ENCODE measurements at places on chromosomes 3 and 15. TPM values are rescaled to one million over a fixed set of nuclear protein-coding genes. Genes with fewer than 3 reads are reported as not detected.

Gene DTX3L
- 52.8 TPM for total RNA-seq

Gene PAK6
- total RNA-seq = 0.35 TPM

Gene TMIE
- total RNA-seq = 0.42 TPM

Gene ZNF774
- 0.82 TPM for total RNA-seq

Gene GPR156
- 0.10 TPM for total RNA-seq

Gene CCRL2
- 3.4 TPM for total RNA-seq

Gene C3orf18
- 15.9 TPM for total RNA-seq

Gene CLEC3B
- not detected for total RNA-seq

Gene ECE2
- not detected for total RNA-seq

Gene BDH1
- total RNA-seq = 63.5 TPM

Gene KCNMB3
- total RNA-seq = 0.72 TPM

Gene GMNC
- not detected for total RNA-seq

Gene GAP43
- total RNA-seq = not detected

Gene RLBP1
- not detected for total RNA-seq

Gene AGTR1
- total RNA-seq = not detected

Gene ISG20
- 110 TPM for total RNA-seq

Gene TNFSF10
- 52.4 TPM for total RNA-seq

Gene LXN
- total RNA-seq = 8.2 TPM

Gene A4GNT
- total RNA-seq = not detected

Gene SIDT1
- 18.0 TPM for total RNA-seq

Gene CD200R1
- 1.4 TPM for total RNA-seq

Gene ATP13A4
- 1.6 TPM for total RNA-seq

Gene ZBED2
- total RNA-seq = 123 TPM

Gene TEX9
- 1.6 TPM for total RNA-seq

Gene CCR5
- total RNA-seq = 0.08 TPM

Gene ITIH4
- 6.8 TPM for total RNA-seq

Gene UBL7
- total RNA-seq = 56.8 TPM

Gene PPM1L
- 2.0 TPM for total RNA-seq

Gene NR1I2
- 1.4 TPM for total RNA-seq

Gene SLC9A9
- total RNA-seq = 2.3 TPM

Gene CNTN4
- total RNA-seq = not detected

Measured in activated naive CD8-positive, alpha-beta T cell treated with anti-CD3 and anti-CD28 coated beads for 36 hours (primary cell).